Subcutaneous preadipocyte (primary cell): ENCODE measurements at places on chromosomes 5 and 9. TPM values are rescaled to one million over a fixed set of nuclear protein-coding genes. Genes with fewer than 3 reads are reported as not detected.

ZNF366 gene
- total RNA-seq, result not detected in 2 replicates

FAM169A gene
- under 0.01 and 0.20 TPM in 2 replicates for total RNA-seq

GBA2 gene
- 23.1 and 31.1 TPM in 2 replicates for total RNA-seq

IFNK gene
- total RNA-seq, result not detected in 2 replicates

UNC13B gene
- total RNA-seq, result 23.1 and 25.2 TPM in 2 replicates

FBXW11 gene
- 48.1 and 66.9 TPM in 2 replicates for total RNA-seq

BNC2 gene
- total RNA-seq, result 47.5 and 50.3 TPM in 2 replicates

RGS3 gene
- total RNA-seq, result 13.2 and 17.6 TPM in 2 replicates

GLRA1 gene
- not detected in 2 replicates for total RNA-seq

GRXCR2 gene
- not detected in 2 replicates for total RNA-seq

EQTN gene
- not detected in 2 replicates for total RNA-seq
